Activated T-cell treated with anti-CD3 and anti-CD28 coated beads, Interleukin-2, amount 50 U/mL, for 4 hours (primary cell): ENCODE measurements at places on chromosomes 16 and 17. TPM values are rescaled to one million over a fixed set of nuclear protein-coding genes. Genes with fewer than 3 reads are reported as not detected.

DNA sequence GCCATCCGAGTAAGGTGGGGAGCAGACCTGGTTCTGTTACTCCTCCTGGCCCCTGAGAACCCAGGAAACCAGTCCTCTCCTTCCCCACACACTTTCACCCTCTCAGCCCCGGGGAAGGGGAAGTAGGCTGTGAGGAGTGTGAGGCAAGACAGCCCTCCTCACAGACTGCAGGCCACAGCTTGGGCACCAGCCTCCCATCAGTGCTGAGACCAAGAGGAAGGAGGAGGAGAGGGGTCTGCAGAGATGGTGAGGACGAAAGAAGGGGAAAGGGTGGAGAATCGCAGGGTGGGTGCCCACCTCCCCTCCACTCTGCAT lies 7.0 kb downstream of the G6PC3 start:
- no peak for DNase-seq

GRCh38 chr17:78430892-78431691 lies 52.6 kb downstream of the PGS1 start:
- no peak for DNase-seq

DNA sequence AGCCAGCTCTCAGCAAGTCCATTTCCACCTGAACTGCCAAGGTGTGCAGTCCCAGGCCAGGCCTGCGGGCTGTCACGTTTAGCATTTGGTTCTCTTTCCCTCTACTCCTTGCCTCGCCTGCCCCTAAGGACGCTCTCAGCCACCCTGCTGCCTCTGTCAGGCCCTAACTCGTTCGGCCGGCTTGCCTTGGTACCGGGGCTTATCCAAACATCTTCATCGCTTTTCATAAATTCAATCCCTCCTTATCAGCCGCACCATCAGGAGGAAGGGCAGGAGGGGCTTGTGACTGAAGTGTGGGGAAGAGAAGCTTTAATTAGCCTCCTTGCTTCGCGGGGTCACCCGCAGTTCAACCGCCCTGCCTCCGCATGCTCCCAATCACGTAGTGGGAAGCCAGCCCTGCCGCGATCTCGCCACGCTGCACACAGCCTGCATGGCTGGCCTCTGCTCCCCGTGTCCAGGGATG lies 231.1 kb downstream of the SOX9 start:
- no peak for DNase-seq

DNA sequence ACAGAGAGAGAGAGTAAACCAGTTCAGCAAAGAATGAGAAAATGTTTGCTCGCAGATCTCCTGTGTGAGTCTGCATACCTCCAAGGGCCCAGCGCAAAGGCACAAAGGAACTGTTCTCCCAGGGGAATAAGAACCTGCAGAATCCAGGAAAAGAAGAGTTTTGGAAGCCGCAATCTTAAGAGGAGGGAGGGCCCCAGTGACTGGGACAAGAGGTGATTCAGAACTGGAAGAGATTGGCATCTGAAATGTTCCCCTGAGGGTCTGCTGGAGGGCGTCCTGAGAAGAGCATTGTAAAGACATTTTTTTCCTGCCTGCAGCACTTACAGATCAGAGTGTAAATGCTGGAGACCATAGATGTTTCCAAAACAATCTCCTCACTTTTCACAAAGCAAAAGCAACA lies 6.1 kb downstream of the ATMIN start:
- DNase-seq: no peak

- no peak for DNase-seq
These were observed 142.7 kb downstream of the PITPNC1 start for GRCh38 chr17:67519801-67520251.

- no peak for DNase-seq
These were observed 12.7 kb upstream of the NSMCE1 start for GRCh38 chr16:27281243-27281642.

- no peak for DNase-seq
These were observed 20.8 kb downstream of the C16orf74 start for GRCh38 chr16:85730186-85730465.

The RAPGEFL1 gene
- total RNA-seq: 6.1 TPM

The HOXB8 gene
- 0.18 TPM for total RNA-seq

The SLFN13 gene
- total RNA-seq: 8.1 TPM
